ENCODE measurements at places on chromosomes 16 and 17.

GRCh38 chr16:67644038-67644437, 906 bp upstream of the CARMIL2 start:
- H3K27ac ChIP-seq: no peak overlapping the region
- no peak overlapping the region for H3K4me3 ChIP-seq
- no peaks in the 10 kb centered on the region for H3K4me1 ChIP-seq
- H3K27me3 ChIP-seq: peaks cover 48% of the 10 kb centered on the region
- no peak for DNase-seq

DNA sequence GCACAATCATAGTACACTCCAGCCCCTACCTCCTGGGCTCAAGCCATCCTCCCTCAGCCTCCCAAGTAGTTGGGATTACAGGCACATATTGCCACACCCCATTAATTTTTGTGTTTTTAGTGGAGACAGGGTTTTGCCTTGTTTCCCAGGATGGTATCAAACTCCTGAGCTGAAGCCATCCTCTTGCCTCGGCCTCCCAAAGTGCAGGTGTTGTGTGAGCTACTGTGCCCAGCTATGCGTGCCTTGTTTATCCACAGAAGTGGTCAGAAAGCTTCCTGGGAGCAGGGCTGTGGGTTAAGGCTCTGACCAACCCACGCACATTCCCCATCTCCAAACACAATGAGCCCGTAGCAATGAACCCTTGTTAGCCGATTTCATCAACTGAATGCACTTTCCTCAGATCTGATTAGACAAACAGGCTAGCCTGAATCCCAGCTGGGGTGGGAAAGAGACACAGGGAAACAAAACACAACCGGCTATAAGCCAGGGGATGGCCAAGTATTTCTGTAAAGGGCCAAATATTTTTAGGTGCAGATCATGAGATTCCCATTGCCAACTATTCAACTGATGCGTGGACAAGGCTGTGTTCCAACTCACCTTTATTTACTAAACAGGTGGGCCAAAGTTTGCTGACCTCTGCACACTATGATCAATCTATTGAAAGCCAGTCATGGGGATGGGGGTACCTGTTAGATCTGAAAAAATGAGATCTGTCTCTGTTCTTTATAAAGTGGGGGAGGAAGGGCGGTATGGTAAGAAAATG, 193.6 kb downstream of the CPPED1 start:
- no peak overlapping the region for H3K27ac ChIP-seq
- no peaks in the 10 kb centered on the region for H3K4me1 ChIP-seq
- H3K36me3 ChIP-seq: no peaks in the 10 kb centered on the region
- DNase-seq: no peak
- H3K4me3 ChIP-seq: no peak overlapping the region

- H3K4me3 ChIP-seq: no peak overlapping the region
- peaks cover 21% of the 10 kb centered on the region for H3K4me1 ChIP-seq
- H3K27ac ChIP-seq: no peak overlapping the region
- H3K27me3 ChIP-seq: peaks cover 33% of the 10 kb centered on the region
- no peaks in the 10 kb centered on the region for H3K36me3 ChIP-seq
- DNase-seq: no peak
Observed at GRCh38 chr17:78134899-78135385, 4.4 kb downstream of the TMC8 start.

DNA sequence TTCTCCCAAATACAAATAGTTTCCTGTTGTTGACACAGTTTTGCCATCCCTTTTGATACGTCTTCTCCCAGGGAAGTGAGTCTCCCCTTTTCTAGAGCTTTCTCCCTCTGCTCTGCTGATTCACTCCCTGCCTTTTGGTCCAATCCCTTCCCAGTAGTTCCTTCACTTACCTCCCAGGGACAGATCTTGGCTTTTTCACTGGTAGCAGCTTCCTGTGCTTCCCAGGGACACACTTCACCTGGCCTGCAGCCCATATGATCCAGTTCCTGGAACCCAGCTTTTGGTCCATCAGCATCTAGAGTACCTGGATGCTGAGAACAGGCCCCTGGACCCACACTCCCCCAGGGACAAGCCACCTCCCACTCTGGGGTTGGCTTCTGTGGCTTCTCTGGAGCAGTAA, 15.8 kb downstream of the GPR179 start:
- H3K4me1 ChIP-seq: peaks cover 62% of the 10 kb centered on the region
- peak overlapping the region; percentile 31 for H3K27ac ChIP-seq
- H3K4me3 ChIP-seq: no peak overlapping the region

DNA sequence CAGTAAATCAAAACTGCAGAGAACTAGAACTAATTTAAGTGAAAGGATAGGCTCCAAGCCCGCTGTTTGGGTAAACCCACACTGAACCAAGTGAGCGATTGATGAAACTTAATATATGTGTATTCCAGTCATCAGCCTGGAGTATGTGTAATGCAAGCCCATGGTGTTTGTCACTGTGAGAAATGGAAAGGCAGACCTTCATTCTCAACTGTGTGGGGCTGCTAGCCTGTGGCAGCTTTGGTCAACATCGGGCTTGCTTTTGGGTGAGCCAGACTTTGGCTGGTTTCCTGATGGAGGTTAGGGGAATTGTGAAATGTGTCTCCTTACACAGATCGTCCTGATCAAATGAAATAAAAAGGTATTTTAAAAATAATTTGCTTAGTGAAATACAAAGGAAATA, 279.9 kb downstream of the IRX3 start:
- peaks cover 27% of the 10 kb centered on the region for H3K36me3 ChIP-seq
- H3K4me1 ChIP-seq: no peaks in the 10 kb centered on the region
- DNase-seq: no peak
- H3K27me3 ChIP-seq: peaks cover 3% of the 10 kb centered on the region
- H3K4me3 ChIP-seq: no peak overlapping the region
- no peak overlapping the region for H3K27ac ChIP-seq

GRCh38 chr17:73901661-73902415, 257.6 kb upstream of the SDK2 start:
- no peak overlapping the region for H3K27ac ChIP-seq
- H3K36me3 ChIP-seq: no peaks in the 10 kb centered on the region
- peak; percentile 71 for DNase-seq
- H3K4me1 ChIP-seq: peaks cover 40% of the 10 kb centered on the region
- peaks cover 86% of the 10 kb centered on the region for H3K27me3 ChIP-seq

DNA sequence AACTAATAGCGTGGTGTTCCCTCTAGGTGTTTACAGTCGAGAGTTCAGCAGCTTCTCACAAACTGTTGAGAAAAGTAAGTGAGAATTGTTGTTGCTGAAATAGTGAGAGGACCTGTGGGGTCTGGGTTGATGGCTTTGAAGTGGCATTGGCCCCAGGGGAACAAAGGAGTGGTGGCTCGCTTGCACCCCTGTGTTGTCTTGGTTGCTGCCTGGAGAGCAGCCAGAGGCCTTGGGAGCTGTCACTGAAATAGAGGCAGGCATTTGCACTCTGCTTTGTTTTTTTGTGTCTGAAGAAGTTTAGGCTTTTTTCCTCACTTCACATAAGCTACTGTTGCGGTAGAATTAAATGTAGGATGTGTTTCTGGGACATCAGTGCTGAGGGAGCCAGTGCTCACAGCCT, 36.8 kb downstream of the PRMT7 start:
- DNase-seq: no peak
- peaks cover 3% of the 10 kb centered on the region for H3K27me3 ChIP-seq
- H3K4me3 ChIP-seq: no peak overlapping the region
- peak overlapping the region; percentile 48 for H3K27ac ChIP-seq
- peaks cover 26% of the 10 kb centered on the region for H3K4me1 ChIP-seq
- H3K36me3 ChIP-seq: peaks cover 56% of the 10 kb centered on the region

GRCh38 chr16:66858740-66859396, 14.7 kb downstream of the CA7 start:
- H3K4me1 ChIP-seq: no peaks in the 10 kb centered on the region
- no peak for DNase-seq
- H3K27ac ChIP-seq: peak overlapping the region; percentile 32
- H3K36me3 ChIP-seq: no peaks in the 10 kb centered on the region
- H3K4me3 ChIP-seq: no peak overlapping the region
- peaks cover 3% of the 10 kb centered on the region for H3K27me3 ChIP-seq

GRCh38 chr16:872436-873242, 72.1 kb upstream of the GNG13 start:
- peak overlapping the region; percentile 81 for H3K27ac ChIP-seq
- DNase-seq: no peak
- no peak overlapping the region for H3K4me3 ChIP-seq
- peaks cover 40% of the 10 kb centered on the region for H3K4me1 ChIP-seq

GRCh38 chr17:34840750-34841149, 120.5 kb downstream of the CCT6B start:
- no peak overlapping the region for H3K4me3 ChIP-seq
- H3K27me3 ChIP-seq: peaks cover 36% of the 10 kb centered on the region
- H3K4me1 ChIP-seq: peaks cover 4% of the 10 kb centered on the region
- no peak overlapping the region for H3K27ac ChIP-seq
- no peak for DNase-seq

- peaks cover 49% of the 10 kb centered on the region for H3K36me3 ChIP-seq
- DNase-seq: no peak
- no peak overlapping the region for H3K4me3 ChIP-seq
Observed at GRCh38 chr17:2683912-2684311, 27.7 kb downstream of the CLUH start.

DNA sequence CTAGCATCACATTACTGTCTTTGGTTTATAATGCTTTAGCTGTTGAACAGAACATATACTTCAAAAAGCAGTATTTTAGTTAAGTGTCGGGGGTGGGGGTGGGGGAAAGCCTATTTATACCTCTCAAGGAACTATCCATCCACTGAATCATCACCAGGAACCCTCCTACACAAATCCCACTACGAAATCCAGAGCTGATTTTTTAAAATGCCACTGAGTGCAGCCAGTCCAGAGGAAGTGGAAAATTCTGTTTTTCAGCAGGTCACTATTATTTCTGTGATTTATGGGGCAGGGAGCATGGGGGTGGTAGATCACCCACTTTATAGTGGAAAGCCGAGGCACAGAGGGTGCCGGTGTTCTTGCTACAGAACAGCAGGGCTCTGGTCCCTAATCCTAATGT, 284.1 kb downstream of the SOX9 start:
- H3K27me3 ChIP-seq: peaks cover 23% of the 10 kb centered on the region
- H3K4me3 ChIP-seq: no peak overlapping the region
- DNase-seq: no peak
- H3K36me3 ChIP-seq: peaks cover 6% of the 10 kb centered on the region
- no peak overlapping the region for H3K27ac ChIP-seq

GRCh38 chr17:62085511-62086408, 20.7 kb upstream of the MED13 start:
- H3K27me3 ChIP-seq: peaks cover 6% of the 10 kb centered on the region
- no peak for DNase-seq
- H3K36me3 ChIP-seq: no peaks in the 10 kb centered on the region
- H3K4me3 ChIP-seq: no peak overlapping the region
- no peak overlapping the region for H3K27ac ChIP-seq
- peaks cover 7% of the 10 kb centered on the region for H3K4me1 ChIP-seq

GRCh38 chr17:50948711-50949110, 82.6 kb upstream of the TOB1 start:
- DNase-seq: no peak
- H3K36me3 ChIP-seq: no peaks in the 10 kb centered on the region
- H3K4me3 ChIP-seq: no peak overlapping the region
- H3K27ac ChIP-seq: peak overlapping the region; percentile 15
- H3K27me3 ChIP-seq: peaks cover 7% of the 10 kb centered on the region
- peaks cover 66% of the 10 kb centered on the region for H3K4me1 ChIP-seq

GRCh38 chr17:2093349-2093748, 38.4 kb downstream of the HIC1 start:
- H3K27ac ChIP-seq: peak overlapping the region; percentile 21
- H3K36me3 ChIP-seq: peaks cover 23% of the 10 kb centered on the region
- peaks cover 41% of the 10 kb centered on the region for H3K4me1 ChIP-seq
- no peak for DNase-seq
- H3K4me3 ChIP-seq: no peak overlapping the region
- peaks cover 3% of the 10 kb centered on the region for H3K27me3 ChIP-seq

DNA sequence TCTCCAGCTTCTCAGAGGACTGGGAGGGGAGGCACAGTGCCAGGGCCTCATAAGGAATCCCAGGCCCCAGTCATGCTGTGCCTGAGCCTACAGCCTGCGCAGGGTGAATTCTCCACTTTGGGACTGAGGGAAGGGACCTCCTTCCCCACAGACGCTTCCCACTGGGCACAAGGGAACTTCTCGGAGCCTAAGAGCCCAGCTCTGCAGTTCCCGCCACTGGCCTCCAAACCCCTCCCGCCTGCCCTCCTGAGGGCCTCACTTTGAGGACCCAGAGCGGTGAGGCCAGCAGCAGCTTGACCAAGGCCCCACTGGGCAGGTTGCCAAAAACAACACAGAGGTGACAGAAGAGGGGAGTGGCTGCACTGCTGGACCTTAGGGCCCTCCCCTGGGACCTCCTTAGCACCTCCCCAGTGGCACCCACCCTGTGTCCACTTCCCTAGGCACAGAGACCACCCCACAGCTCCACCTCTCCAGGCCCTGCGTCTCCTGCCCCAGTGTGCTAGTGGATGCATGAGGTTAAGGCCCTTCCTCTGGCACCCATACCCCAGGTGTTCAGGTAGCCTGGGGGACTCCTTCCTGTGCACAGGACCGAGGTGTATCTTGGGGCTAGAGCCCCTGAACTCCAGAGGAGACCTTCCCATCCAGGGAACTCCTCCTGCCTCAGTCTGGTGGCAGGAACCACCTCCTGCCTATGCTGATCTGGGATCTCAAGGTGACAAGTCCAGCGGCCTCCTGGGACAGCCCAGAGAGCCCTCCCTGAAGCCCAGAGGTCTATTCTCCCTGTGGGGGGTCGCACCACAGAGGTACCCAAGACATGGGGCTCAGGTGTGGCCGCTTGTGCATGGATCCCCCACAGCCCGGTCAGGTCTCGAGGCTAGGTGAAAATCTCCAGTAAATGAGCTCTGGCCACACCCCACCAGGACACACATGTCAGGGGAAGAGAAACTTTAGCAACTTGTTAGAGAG, 3.4 kb downstream of the CASKIN2 start:
- DNase-seq: no peak
- H3K4me1 ChIP-seq: peaks cover 45% of the 10 kb centered on the region
- peak overlapping the region; percentile 22 for H3K27ac ChIP-seq
- no peaks in the 10 kb centered on the region for H3K27me3 ChIP-seq
- peaks cover 5% of the 10 kb centered on the region for H3K36me3 ChIP-seq

GRCh38 chr16:78553268-78554039, 454.0 kb downstream of the WWOX start:
- H3K27ac ChIP-seq: peak overlapping the region; percentile 2
- no peak overlapping the region for H3K4me3 ChIP-seq
- peaks cover 44% of the 10 kb centered on the region for H3K4me1 ChIP-seq
- H3K36me3 ChIP-seq: peaks cover 8% of the 10 kb centered on the region

DNA sequence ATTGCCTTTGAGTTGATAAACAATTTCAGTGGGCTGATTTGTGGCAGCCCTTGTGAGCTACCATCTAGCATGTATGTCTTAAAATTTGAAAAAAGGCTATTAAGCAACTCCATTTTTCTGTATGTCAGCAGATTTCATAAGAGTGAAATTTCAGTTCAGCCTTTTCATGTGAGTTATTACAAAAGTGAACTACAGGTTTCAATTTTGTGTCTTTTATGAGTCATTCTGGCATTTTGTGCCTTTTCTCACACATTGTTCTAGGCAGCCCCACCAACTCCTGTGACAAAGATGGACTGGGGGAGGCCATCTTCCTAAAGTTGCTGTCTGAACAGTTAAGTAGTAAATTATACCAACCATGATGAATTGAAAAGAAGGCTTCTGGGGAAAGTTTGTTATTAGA, 52.1 kb downstream of the USP10 start:
- no peaks in the 10 kb centered on the region for H3K27me3 ChIP-seq
- peaks cover 13% of the 10 kb centered on the region for H3K36me3 ChIP-seq
- DNase-seq: no peak
- H3K4me3 ChIP-seq: no peak overlapping the region
- H3K27ac ChIP-seq: no peak overlapping the region

- no peak overlapping the region for H3K4me3 ChIP-seq
- H3K27me3 ChIP-seq: peaks cover 19% of the 10 kb centered on the region
- no peak overlapping the region for H3K27ac ChIP-seq
- H3K36me3 ChIP-seq: no peaks in the 10 kb centered on the region
- peaks cover 22% of the 10 kb centered on the region for H3K4me1 ChIP-seq
Observed at GRCh38 chr17:79304884-79305283, 230.3 kb downstream of the ENGASE start.
